ENCODE measurements at places on chromosomes 13 and 19.
A peak's percentile ranks its signal among the peaks of the same experiment; 100 is the strongest.

DNA sequence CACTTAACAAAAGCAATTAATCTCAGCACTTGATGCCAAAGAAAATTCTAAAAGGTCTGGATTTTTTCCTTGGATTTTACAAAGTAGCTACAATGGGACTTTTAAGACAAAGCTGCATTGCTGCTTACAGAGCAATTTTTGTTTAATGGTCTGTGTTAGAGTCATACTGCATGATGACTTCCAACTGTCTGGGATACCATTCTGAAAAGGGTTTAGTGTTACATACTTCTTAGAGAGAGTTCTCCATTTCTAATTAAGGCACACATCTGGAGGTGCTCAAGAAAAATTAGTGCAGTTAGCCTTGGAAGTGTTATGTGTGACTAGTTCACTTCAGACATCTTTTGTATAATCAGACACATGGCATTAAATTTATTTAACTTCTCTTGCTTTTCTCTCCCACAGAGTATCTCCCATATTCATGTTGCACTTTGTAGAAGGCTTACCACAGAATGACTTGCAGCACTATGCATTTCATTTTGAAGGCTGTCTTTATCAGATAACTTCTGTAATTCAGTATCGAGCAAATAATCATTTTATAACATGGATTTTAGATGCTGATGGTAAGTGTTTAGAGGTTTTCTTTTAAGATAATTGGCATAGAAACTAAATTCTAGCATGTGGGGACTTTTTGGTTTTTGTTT, 35.1 kb downstream of the USPL1 start:
- DNase-seq = no peak

DNA sequence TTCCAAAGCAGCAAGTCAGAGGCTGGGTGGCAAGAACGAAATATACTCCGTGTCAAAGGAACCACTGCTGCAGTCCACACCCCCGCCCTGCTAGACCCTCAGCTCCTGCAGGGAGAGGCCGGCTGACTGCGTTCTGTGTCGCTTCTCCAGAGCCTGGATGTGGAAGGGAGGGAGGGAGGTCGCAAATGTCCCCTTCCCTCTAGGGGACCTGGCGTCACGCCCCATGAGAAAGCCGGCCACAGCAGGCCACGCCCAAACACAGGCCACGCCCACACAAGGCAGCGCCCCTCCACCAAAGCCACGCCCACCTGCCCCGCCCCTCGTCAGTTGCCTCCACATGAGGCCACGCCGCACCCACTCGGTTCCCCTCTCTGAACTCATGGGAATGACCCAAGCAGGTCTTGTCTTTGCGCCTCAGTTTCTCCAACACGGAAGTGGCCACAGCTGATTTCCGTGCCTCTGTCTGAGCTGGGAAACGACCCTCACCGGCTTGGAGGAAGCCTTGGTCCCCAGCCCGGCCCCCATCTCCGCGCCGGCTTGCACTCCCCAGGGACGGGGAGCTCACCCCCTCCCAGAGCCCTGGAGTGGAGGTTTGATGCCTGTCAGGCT, 38.4 kb upstream of the TCF3 start:
- no peak for DNase-seq

- DNase-seq = peak; percentile 89
Measured at GRCh38 chr13:30112602-30113435, 194.5 kb downstream of the KATNAL1 start.

DNA sequence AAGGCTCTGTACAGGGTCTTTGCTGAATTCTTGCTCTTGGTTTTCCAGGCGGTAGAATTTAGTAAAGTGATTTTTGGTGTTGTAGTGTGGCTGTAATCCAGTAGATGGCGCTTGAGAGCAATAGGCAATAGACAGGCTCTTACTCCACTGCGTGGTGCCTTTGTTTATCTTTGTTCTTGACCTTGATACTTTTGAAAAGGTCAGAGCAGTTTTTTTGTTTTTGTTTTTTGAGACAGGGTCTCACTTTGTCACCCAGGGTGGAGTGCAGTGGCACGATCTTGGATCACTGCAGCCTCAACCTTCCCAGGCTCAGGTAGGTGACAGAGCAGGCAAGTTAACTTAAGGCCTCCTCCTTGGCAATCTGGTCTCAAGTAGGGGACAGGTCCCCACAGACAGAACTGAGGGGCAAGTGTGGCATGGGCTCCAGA, 12.2 kb upstream of the LILRA5 start:
- DNase-seq = no peak

DNA sequence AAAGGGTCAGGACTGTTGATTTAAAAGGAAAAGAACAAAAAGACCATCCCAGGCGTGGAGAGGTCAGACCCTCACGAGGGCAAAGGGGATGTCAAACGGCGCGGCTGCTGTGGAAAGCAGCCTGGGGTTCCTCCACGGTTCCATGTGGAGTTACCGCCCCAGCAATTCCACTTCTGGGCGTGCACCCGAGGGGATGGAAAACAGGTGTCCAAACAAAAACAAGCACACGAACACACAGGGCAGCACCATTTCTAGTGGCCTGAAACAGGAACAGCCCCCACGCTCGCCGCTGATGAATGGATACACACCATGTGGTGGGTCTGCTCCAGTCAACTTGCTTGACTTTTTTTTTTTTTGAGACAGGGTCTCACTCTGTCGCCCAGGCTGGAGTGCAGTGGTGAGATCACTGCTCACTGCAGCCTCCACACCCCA, 11.2 kb downstream of the AP3D1 start:
- no peak for DNase-seq
